Activated gamma-delta T cell treated with anti-CD3 and anti-CD28 coated beads, Interleukin-2, amount 50 U/mL, for 16 hours (primary cell): ENCODE measurements at places on chromosomes 3 and 15.

DNA sequence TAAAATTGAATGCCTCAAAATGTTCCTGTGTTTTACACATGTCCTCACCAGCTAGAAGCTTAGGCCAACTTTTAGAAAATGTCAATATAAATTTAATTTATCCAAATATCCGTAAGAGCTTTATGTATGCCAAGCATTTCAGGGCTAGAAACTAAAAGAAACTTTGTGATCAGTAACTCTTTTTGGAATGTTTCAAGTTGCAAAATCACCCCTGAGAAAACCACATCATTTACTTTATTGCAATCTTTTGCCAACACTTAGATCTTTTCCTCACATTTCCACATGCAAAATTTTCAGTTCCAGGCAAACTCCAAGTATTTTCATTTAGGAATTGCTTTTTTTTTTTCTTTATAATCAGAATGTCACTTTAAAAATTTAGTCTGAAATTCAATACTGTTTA lies 20.1 kb upstream of the IGF1R start:
- DNase-seq: no peak

DNA sequence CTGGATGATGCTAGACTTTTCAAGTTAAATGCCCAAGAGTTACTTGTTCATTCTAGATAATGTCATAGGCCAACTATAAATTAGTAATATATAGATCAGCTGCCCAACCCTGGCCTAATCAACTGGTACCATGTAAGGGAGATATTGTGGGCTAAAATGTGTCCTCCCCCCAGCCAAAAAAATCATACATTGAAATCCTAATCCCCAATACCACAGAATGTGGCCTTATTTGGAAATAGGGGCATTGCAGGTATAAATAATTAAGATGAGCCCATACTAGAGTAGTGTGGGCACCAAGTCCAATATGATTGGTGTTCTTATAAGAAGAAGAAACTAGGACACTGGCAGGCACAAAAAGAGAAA lies 92.5 kb downstream of the RPL22L1 start:
- DNase-seq: no peak

DNA sequence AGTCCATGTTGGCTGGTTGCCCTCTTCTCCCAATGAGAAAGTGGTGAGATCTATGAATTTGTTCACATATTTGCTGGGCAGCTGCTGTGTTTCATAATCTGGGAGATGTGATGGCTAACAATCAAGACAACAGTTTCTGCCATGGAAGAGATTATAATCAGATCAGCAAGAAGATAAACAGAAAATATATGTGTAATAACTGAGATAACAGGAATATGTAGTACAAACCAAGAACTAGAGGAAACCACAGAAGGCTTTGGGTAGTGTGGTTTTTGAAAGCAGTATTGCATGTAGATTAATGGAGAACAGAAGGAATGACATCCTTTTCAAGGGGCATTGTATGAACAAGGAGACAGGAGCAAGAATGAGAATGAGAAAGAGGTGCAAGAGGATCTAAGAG lies 12.2 kb upstream of the CSTA start:
- DNase-seq: no peak

DNA sequence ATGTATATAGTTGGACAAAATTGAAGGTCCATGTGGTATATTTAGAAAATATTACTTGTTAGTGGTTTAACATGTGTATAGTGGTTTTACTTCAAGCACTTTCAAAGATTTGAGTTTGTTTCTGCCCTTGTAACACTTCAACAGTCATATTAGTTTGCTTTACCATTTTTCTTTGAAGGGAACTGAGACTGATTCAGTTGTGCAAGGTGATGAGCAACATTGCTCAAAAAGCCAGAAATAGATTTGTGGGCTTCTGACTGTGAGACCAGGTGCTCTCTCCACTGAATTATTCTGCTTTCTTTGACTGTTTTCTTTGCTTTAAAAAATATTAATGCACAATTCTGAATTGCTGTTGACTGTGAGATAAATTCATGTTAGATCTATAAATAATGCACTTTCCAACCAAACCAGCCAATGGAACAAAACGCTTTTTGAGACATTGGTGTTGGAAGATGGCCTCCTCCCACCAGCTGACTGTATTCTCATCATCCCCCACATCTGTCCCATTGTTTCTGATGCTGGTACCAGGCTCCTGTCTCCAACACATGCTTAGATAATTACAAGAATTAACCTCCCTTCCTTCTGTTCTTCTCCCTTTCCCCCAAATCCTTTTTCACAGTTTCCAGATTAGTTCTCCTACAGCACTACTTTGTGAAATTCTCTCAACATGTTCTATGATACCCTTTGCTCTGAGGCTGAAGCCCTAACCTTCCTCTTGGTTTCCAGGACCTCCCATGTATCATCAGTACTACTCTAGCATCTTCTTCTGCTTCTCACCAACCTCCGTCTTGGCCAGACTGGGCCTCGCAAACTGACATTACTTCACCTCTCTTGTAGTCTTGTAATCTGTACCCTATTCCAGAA lies 27.9 kb downstream of the PLCL2 start:
- no peak for DNase-seq

GRCh38 chr3:130412991-130413560 lies 67.6 kb downstream of the COL6A5 start:
- no peak for DNase-seq

DNA sequence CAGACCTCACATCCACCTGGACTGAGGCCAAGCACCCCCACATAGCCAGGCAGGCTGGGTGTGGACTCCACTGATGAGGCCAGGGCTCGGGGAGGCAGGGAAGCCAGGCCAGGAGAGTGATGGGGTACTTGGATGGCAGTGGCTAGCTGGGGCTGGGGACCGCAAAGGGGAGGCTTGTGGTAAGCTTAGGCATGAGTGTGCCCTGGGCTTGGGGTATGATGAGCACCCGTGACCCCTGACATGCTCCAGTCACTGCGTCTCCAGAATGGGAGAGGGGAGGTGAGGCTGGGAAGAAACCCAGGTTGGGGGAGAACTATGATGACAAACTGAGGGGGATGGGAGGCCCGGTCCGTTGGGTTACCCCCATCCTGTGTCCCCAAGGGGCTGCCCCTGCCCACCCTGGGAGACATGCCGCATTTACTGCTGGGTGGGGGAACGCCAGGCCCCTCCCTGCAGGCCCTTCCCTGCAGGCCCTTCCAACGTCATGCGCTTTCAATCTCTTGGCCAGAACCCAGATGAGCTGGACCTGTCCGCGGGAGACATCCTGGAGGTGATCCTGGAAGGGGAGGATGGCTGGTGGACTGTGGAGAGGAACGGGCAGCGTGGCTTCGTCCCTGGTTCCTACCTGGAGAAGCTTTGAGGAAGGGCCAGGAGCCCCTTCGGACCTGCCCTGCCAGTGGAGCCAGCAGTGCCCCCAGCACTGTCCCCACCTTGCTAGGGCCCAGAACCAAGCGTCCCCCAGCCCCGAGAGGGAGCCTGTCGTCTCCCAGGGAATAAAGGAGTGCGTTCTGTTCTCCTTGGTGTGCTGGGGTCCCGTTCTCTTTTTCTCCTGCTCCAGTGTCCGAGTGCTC lies 34.1 kb downstream of the TSPAN3 start:
- DNase-seq: no peak
